ENCODE measurements at places on chromosomes 6 and 20.
A peak's percentile ranks its signal among the peaks of the same experiment; 100 is the strongest.

- no peak for DNase-seq
Observed at GRCh38 chr6:6588924-6589709, 597 bp downstream of the LY86 start.

DNA sequence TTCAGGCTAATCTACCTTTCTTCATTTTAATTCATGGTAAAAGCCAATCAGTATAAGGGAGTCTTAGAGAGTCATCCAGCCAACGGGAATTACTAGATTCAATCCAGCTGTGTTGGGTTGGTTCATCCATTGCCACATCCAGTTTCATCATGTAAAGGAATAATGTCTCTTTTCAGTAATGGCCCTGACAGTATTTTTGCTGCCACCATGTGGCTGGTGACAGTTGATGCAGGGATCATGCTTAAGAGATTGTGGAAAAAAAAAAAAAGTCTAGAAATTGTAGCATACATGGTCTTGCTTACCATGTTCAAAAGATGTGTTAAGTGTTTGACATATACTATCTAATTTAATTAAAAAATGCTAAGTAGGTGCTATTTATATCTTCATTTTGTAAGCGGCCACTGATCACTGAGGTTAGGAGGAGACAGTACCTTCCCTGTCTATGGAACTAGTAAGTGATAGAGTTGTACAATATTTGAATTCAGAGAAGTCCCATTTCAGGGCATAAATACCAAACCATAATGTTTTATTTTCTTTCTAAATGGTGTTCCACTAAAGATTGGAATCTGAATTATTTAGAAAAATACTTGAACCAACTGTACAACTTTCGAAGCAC is 135.9 kb downstream of the KHDRBS2 start:
- DNase-seq = peak; percentile 8

DNA sequence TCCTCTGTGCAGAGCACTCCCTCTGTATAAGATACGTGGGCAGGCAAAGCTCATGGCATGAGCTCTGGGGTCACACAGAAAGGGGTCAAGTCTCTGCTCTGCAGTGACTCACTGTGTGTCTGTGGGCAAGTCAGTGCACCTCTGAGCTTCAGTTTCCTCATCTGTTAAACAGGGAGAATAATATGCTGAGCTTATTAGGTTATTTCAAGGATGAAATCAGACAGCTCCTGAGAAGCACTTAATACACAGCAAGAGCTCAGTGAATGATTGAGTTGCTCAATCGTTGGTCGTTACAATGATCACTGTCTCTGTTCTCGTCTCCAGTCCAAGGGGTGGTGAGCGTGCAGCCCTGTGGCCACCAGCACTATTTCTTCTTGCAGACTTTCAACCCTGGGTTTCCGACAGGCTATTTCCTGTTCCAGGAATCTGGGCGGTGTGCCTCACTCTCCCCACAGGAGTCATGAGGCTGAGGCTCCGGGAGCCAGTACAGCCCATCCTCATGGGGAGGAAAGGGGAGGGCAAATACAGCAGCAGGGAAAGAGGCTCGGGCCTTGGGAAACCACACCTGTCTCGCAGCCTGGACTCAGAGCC is 28.9 kb downstream of the KIAA1755 start:
- DNase-seq = peak; percentile 34

GRCh38 chr20:37627060-37627766 is 66.6 kb upstream of the CTNNBL1 start:
- peak; percentile 59 for DNase-seq

DNA sequence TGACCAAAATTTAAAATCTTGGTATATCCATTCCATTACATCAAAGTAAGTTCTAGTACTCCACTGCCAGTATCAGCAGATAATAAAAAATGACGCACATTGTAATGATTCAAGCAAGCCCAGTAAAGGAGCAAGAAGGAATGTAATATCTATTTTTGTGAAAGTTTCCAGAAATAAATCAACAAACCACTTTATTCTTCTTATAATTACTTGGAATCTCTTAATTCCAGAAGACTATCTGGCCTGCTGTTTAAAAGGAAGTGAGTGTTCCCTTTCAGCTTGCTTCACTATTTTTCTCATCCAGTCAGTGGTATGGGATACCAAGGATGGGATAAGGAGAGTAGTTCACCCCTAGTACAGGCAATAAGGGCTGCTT is 42.2 kb upstream of the DSE start:
- DNase-seq = peak; percentile 10

Measured in A172 (cell line).